COR-L47 (cell line): ENCODE measurements at places on chromosomes 6 and 20.

DNA sequence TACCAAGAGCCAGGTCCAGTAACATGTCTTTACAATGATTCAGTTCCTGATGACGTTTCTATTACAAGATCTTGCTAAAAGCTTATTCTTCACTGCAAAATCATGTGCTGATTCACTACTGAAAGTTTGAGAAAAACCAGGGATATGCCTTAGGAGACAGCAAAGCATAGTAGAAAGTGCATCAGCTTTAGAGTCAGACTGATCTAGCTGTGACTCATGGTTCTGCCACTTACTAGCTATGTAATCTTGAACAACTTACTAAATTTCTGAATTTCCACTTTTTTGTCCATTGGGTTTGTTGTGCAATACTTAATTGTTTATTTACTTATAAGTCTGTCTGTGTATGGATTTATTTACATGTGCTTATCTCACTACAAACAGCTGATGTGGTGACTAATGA lies 198.5 kb upstream of the RSPO3 start:
- no peak for DNase-seq

DNA sequence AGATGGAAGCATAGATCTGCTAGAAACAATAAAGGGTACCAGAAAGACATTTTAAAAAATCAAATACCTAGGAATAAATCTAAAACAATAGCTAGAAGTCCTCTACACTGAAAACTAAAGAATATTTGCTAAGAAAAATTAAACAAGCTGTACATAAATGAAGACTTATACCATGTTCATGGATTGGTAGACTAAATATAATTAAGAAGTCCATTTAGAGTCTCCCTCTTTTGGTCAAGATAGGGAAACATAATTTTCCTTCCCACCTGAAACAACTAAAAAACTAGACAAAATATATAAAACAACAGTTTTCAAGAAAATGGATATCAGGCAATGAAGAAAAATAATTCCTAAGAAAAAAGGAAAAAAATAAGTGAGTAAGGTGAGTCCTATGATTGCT lies 120.0 kb upstream of the TAB2 start:
- no peak for DNase-seq

DNA sequence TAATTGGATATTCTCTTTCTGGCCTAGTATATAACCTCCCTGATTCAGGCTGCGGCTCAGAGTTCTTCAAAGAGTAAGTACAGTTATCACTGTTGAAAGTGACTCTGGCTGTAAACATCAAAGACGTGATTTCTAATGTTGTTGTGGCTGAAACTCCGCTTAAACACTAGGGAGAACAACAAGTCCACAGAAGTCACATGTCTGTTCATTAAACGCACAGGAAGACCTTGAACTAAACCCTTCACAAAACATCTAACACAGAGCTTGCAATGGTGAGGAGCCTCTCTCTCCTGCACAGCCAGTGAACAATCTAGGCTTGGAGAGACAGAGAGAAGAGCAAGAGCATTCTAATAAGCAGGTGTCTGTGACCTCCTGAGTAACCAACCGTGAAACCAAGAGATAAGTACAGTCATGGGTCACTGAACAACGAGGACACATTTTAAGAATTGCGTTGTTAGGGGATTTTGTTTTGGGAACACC lies 249.3 kb downstream of the PRKN start:
- DNase-seq = no peak

- no peak for DNase-seq
These were observed 356.0 kb upstream of the JARID2 start for GRCh38 chr6:14889611-14890593.

DNA sequence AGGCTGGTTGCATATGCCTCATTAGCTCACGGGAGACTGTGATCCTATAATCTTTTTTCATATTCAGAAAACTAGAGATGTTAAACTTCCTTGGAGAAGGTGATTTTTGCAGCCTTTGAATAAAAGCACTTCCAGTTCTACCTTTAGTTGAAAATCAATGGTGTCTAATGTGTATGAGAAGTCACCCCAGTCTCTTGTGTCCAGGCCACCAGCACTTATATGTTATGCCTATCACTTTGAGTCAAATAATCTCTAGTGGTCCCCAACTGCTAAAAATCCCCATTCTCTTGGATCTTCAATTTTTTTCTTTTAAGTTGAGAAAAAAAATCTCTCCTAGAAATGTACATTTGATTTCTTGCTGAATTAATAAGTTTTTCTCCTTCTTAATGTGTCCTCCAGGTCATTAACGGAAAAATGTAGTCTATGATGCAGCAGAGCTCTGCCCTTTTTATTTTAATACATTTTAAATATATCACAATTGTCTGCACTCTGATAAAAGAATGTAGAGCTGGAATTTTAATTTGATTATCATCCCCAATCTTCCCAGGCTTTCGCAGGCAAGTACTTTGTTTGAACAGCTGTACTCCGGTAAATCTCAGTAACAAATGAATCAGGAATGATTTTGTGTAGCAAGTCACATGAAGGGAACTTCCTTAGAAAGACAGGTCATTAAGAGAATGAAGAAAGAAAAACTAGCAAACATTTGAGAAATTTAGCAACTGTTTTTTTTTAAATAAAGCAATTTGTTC lies 147.0 kb downstream of the SOX4 start:
- DNase-seq = peak; percentile 28

DNA sequence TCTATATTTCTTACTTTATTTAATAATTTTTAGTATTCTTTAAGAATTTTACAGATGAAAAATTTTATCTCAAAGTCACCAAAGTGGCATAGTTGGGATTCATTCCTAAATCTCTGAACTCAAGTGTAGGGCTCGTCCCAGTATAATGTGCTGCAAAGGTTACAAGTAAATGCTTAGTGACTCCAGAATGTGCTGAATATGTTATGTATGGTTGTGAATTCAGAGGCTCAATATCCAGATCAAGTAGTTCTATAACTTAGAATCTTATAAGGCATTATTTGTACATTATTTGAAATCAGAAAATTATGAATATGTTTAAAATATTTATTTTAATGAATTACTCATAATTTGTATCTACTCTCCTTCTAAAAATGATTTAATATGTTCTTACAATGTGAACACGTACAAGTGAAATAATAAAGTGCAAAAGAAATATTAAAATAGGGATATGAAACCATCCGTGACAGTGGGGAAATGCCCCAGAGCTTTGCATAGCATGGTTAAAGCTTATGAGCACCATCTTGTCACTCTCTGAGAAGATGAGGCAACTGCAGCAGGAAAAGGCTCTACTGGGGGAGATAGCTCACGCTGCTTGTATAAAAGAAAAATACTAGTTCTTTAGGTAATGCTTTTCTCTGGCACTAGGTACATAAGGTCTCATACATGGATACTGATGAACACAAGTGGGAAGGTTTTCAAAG lies 259.0 kb downstream of the FOXC1 start:
- no peak for DNase-seq

DNA sequence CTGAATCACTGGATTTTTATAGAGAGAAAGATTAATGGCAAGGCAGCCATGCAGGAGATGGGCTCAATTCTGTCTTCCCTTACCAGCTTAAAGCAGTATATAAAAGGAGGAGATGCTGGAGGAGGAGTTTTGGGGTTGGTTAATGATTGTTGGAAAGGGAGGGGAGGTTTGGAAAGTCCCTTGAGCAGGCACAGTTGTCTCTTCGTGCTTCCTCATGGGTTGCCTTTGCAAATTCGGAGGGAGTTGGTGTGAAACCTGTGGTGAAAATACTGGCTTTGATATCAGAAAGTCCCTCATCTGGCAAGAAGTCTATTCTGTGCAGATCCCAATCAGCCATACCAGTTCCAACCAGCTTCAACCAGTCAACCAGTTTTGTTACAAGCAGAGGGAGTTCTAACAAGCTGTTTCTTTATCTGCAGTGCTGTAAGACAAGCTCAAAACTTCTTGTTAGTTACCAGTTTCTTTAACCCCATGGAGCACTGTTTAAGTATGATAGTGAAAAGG lies 107.0 kb downstream of the HIVEP1 start:
- no peak for DNase-seq

DNA sequence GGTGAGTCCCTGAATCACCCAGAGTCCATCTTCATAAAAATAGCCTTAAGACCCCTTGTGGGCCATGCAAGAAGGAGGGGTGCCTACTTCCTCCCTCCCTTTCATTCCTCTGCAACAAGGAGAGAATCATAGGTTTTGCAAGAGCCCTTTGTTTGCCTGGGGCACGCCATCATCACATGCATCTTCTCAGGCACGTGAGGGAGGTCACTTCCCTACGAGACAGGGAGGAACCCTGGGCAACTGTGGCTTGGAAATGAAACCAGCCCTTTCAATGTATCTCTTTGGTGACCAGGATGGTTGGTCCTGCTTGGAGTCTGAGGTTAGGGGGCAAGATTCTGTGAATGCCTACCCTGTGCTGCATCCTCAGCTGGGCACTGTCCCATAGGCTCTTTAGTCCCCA lies 194.8 kb downstream of the MAFB start:
- no peak for DNase-seq
